ENCODE measurements at places on chromosomes 13 and 19.

GRCh38 chr19:29547361-29547960, 21.7 kb downstream of the VSTM2B start:
- DNase-seq, result no peak

DNA sequence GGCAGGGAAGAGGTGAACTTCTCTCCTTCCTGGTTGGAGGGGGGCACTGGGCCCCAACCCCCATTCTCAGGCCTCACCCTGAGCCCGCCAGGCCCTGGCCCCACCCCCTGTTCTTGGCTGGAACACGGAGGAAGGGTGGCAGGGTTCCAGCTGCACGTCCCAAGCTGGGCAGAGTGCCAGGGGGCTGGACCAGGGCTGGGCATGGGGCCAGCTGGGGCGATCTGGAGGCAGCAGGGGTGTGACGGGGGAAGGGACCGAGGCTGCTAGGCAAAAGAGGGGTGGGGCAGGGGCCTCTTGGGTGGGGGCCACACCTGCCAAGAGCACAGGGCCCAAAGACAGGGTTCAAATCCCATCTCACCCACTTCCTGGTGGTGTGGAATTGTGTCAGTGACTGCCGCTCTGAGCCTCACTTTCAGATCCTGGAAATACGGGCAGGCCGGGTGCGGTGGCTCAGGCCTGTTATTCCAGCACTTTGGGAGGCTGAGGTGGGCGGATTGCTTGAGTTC, 2.2 kb downstream of the HIF3A start:
- peak; percentile 93 for DNase-seq

GRCh38 chr13:37576601-37577000, 22.0 kb downstream of the POSTN start:
- no peak for DNase-seq

- peak; percentile 42 for DNase-seq
These were observed 14.0 kb upstream of the CELF5 start for GRCh38 chr19:3210347-3211017.

DNA sequence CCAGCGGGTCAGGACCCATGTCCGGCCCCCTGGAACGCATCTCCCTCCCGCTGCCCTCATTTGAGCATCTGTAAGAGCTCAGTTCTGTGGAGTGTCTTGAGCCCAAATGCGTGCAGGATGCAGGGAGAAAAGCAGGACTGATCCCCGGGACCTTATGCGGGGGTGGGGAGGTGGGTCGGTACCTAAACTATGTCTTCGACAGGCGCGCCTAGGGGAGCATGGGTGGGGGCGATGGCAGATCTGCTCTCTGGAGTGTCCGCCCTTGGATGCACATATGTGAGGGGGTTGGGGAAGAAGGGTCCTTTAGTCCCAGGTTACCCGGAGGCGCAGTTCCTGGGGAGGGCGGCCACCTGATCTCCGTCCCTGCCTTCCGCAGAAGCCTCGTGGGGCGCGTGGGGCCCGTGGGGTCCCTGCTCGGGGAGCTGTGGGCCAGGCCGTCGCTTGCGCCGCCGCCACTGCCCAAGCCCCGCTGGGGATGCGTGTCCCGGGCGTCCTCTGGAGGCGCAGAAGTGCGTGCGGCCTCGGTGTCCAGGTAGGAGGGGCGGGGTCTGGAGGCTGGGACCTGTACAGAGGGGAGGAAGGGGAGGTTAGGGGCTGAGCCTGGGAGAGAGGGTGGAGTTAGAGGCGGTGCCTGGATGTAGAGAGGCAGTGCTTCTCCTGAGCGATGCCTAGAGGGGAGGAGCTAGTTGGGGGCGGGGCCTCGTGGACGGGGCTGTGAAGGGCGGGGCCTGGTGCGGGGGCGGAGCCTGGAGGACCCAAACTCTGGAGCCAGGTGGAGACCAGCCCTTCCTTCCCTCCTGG, 2.9 kb downstream of the CILP2 start:
- no peak for DNase-seq

DNA sequence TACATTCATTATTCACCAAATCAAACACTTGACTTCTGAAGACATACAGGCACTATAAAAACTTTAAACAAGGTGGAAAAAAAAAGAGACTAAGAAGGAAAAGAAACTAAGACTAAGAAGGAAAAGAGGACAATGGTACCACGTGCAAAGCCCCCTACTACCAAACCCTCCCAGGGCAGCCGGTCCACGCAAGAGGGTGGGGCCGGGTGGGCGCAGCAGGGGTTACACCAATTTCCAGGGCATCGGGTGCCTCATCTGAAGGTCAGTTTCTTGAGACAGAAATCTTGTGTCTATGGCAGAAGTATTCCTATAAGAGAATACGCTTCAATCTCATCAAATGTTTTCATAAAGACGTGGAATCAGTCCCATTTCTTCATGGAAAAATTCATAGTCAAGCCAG, 131.5 kb downstream of the NUFIP1 start:
- DNase-seq, result no peak

- peak; percentile 51 for DNase-seq
These were observed 69.9 kb upstream of the KCTD15 start for GRCh38 chr19:33726756-33727155.

- DNase-seq, result no peak
These were observed 113.3 kb upstream of the SPRY2 start for GRCh38 chr13:80454245-80454644.

GRCh38 chr13:40619479-40619814, 47.0 kb downstream of the FOXO1 start:
- no peak for DNase-seq

DNA sequence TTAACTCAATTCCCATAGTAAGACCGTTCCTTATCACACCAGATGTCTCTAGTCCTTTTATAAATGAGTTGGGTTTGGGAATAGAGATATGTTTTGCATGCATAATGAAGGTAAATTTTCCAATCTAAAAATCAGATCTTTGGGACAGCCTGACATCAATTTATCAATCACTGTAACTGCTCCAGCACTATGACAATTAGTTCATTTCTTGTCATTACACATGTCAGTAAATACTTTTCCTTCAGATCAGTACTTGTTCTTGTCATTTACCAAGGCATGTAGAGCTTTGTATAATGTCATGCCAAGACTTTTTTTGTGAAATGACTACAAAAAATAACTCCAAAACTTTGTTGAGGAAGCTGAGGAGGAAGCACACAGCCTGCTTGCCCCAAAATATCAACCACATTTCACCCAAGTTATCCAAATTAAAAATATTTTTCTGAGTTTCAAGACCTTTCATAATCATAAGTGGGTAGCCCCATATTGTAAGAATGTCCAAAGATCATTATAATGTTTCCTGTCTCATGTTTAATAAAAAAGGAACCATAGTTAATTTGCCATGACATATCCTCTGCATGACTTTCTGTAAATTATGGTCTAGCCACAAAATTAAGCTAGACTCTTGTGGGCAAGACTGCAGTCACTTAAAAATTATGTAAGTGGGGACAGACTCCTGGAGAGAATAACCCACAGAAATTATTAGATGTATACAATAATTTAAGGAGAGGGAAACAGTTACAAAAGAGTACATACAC, 586.8 kb downstream of the TBC1D4 start:
- DNase-seq, result no peak

DNA sequence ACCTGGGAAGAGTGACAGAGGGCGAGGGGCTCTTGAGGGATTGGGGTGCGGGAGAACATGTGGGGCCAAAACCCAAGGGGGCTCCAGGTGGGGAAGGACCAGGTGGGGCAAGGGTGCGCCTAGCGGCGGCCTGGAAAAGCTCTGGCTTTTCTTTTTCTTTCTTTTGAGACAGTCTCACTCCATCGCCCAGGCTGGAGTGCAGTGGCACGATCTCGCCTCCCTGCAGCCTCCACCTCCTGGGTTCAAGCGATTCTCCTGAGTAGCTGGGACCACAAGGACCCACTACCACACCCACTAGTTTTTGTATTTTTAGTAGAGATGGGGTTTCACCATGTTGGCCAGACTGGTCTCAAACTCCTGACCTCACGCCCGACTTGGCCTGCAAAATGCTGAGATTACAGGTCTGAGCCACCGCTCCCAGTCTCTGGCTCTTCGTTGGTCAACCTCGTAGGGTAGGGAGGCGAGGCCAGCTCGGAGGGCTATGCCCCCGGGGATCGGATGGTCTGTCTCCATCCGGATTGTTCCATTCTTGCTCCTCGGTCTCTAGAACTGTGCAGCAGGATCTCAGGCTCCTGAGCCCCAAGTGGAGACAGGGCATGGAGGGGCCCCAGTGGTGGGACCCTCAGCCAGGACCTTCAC, 3.7 kb downstream of the GADD45B start:
- no peak for DNase-seq

- no peak for DNase-seq
These were observed 29.0 kb downstream of the ZNF627 start for GRCh38 chr19:11626252-11626651.

DNA sequence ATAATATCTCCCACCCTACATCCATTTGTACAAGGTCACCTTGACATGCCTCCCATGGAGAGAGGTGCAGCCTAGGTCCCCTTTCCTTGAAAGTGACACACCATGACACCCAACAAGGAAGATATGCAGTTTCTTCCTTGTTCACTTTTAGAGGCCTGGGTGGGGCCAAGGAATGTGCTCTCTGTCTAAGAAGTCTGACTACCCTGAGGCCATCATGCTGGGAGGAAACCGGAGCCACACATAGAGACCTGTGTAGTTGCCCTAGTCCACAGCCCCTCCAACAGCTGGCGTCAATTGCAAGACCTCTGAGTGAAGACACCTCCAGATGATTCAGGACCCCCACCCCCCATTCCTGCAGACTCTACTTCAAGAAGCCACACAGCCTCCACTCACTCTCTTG, 11.0 kb downstream of the SYDE1 start:
- DNase-seq, result no peak

GRCh38 chr19:5018224-5019015, 49.5 kb downstream of the KDM4B start:
- no peak for DNase-seq

DNA sequence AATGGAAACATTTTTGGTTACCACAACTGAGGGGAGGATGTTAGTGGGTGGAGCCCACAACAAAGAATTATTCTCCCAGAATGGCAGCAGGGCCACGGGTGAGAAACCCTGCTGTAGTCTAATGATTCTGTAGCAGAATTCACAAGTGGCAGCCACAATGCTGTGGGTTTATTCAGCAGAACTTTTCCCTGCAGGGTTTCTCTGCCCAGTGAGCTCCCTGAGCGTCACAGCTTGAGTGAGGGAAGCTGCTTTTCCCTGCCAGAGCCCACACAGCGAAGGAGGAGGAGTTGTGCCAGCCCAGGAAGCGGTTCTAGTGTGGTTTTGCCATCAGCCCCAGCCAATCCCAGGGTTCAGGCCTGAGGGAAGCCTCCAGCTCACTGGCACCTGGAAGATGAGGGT, 4.4 kb downstream of the ATP12A start:
- DNase-seq, result peak; percentile 79

- no peak for DNase-seq
These were observed 3.5 kb downstream of the STARD13 start for GRCh38 chr13:33281951-33282595.

DNA sequence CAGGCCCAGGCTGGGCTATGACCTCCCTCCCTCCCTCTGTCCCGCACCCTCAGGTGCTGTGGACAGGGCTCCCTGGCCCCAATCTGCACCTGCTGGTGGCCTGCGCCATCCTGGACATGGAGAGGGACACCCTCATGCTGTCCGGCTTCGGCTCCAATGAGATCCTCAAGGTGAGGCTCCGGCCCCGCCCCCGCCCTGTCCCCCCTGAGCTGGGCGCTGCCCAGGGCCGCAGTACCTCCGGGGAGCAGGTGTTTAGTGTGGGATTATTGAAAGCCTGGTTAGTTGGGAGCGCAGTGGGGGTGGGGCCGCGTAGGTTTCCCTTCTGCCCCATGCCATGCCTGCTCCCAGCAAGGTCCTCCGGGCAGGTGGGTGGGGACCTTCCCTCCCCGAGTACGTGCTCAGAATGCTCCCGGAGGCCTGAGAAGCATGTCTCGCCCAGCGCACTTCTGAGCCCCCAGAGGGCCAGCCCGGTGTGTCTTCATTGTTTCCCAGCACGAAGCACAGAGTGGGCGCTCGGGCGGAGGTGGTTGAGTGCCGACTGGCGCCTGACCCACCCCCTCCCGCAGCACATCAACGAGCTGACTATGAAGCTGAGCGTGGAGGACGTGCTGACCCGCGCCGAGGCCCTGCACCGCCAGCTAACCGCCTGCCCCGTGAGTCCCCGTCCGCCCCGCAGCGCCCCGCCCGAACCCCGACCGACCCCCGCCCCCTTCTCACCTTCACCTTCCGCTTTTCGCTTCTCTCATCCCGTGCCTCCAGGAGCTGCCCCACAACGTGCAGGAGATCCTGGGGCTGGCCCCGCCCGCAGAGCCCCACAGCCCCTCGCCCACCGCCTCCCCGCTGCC, 8.8 kb downstream of the IL4I1 start:
- DNase-seq, result no peak

DNA sequence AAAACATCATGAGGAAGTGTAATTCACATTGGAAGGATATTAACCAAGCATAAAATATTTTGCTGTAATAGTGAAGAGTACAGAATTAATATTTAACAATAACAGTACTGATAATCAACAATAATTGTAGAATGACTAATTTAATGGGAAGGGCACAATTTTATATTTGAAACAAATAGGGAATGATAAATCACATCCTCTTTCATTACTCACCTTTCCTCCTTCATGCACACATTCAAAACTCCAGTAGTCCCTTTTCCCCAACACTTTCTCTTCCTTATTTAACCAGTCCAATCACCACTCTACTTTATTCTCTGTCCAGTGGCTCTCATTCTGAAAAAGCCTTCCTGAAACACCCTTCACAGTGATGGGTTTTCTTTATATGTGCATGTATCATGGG, 110.8 kb upstream of the POSTN start:
- DNase-seq, result no peak

DNA sequence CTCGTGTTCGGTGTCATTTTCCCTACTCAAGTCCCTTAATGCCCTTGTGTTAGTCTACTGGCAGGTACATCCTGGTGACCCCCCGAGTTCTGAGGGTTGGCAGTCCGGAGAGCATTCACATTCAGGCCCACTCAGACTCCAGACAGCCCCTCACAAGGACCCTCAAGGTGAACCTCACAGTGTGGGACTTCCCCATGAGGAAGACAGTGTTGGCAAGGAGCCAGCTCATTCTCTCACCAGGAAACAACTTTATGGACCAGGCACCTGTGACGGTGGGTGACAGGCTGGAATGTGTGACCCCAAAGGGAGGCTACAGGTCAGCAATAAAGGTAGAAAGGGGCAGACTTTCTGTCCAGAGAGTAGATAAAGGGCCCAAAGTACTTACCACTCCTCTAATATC, 24.5 kb downstream of the RDH8 start:
- DNase-seq, result no peak

GRCh38 chr19:31286491-31286890, 62.7 kb downstream of the TSHZ3 start:
- peak; percentile 50 for DNase-seq

GRCh38 chr13:25095851-25096453, at the start of gene PABPC3:
PABPC3 (plus strand) TSS chr13:25096136; CDS start chr13:25096199, 63 bp downstream.
- DNase-seq, result peak; percentile 9

DNA sequence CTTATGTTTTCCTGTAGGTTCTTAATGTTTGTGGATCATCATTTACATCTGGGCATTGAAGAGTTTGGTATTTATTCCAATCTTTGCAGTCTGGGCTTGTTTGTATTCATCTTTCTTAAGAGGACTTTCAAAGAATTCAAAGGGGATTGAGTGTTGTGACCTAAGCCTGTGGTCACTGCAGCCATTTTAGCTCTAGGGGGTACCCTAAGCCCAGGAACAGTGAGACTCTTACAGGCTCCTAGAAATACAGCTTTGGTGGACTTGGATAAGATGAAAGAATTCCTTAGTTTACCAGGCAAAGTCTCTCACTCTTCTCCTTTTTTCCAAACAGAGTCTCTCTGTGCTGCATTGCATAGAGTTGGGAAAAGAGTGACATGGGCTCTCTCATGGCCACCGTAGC, 2539.0 kb upstream of the PCDH20 start:
- no peak for DNase-seq

GRCh38 chr13:48562296-48563066, 29.6 kb upstream of the RCBTB2 start:
- DNase-seq, result no peak

Measured in posterior cingulate gyrus (tissue), 11 donors.